ENCODE measurements at places on chromosomes 7 and 10.

- DNase-seq, result peak; percentile 69
These were observed 174.4 kb downstream of the ST7 start for GRCh38 chr7:117127585-117128168.

- DNase-seq, result no peak
These were observed 235.8 kb downstream of the PAXIP1 start for GRCh38 chr7:154767142-154767541.

- DNase-seq, result no peak
These were observed 16.3 kb downstream of the CASD1 start for GRCh38 chr7:94525923-94526322.

DNA sequence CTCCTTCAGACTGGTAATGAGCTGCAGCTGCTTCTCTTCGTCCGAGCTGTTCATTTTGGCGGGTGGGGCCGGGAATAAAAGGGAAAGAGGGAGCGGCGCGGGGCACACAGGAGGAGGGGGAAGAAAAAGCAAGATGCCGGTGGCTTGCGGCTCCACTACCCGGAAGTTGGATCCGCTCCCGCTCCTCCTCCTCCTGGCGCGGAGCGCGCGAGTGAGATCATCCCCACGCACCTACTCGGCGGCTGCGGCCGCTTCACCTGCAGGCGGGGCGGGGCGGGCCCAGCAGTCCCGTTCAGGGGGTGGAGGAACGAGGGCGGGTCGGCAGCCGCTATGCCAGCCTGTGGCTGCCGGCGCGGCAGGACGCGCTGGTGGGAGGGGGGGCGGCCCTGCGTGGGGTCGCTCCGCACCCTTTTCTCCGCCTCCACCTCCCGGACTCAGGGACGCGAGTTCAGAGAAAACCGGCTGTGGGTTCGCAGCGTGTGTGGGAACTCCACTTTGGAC lies at the start of gene SHTN1:
Gene SHTN1, minus strand, starts transcription at position 162 of the 501 bp plus-strand sequence. Its CDS starts 108 bp downstream, at position 54.
- DNase-seq, result peak; percentile 76

GRCh38 chr7:32639122-32639521 lies 143.8 kb downstream of the AVL9 start:
- no peak for DNase-seq

DNA sequence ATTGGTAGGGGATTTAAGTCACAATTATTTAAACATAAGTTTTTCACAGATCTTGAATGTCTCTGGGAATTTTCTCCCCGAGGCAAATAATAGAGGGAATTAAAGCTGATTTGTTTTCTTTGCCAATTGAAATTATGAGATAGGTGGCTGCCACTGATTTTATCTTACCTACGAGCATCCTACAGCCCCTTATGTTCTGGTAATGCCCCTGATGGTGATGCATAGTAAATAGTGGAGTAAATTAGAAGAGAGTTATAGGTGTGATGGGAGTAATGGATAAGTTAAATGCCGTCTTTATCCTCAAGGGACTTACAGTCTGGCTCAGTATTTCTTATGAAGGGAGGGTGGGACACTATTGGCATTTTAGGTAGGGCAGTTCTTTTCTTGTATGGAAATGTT lies 58.1 kb downstream of the HDAC9 start:
- no peak for DNase-seq

DNA sequence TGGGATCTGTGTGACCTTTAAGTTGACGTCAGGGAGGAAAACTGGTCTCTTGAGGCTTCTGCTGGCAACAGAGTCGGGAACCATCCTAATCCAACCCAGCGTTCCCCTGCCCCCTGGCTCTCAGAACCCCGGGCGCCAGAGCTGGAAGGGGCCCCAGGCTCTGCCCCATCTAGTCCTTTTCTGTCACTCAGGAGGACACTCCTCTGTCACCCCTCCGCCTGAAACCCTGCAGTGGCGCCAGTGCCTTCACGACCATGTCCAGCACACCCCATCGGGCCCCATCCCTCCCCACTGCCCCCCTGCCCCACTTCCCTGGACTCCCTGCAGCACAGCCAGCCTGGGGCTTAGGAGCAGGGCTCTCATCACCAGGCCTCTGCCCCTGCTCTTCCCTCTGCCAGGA lies 39.1 kb downstream of the COL13A1 start:
- DNase-seq, result no peak

DNA sequence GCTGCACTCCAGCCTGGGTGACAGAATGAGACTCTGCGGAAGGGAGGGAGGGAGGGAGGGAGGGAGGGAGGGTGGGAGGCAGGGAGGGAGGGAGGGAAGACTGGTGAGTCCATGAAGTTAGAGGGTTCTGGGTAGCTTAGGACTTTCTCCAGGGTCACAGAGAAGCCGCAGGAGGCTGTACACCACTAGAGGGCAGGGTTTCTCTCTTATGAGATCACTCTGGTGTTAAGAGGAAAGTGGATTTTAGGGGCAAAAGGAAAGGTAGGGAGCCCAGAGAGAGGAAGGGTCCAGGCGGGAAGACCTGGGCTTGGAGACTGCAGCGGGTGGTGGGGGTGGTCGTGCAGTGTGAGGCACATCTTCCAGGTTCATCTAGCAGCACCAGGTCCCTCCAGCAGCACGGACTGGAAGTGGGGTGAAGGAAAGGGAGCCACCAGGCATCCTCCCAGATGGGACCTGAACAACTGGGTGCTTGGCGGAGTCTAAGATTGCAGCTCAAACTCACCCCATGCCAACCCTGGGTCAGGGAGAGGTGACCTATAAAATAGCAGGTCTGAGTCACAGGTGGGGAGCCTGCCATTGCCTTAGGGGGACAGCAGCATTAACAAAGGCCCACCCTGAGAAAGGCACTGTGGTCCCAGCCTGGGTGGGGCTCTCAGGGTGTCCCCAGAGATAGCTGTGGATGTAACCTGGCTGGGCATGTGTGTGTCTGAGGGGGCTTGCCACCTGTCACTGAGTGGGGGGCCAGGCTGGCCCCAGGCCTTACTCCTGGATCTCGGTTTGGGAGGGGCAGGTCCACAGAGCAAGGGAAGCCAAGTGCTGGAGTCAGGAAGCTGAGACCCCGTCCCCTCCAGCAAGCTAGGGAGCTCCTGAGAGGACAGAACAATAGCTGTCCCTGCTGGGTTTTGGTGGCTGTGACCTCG lies 48.5 kb upstream of the SLC29A3 start:
- peak; percentile 70 for DNase-seq

DNA sequence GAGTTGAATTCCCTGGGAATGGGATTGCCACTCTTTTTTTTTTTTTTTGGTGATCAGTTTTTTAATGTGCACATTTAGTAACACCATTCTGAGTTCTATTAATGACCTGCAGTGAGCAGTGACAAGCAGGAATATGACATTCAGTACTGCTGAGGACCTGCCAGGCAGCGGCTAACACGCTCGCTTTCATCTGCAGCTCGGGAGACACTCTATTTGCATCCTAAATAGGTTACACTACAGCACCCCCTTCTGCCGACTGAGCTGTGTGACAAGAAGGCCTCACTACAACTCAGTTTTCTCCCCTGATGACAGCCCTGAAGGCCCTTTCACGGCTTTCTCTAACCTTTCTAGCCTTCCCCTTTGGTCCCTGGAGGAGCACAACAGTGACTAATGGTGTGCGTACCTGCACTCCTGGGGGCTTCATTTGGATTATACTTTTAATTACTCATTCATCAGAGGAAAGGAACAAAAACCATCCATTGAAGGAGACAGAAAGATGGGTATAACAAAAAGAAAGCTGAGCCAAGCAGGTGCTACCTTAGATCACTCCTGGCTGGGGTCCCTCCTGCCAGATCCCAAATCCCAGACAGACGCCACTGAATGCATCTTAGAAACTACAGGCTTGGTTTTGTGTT lies 872.4 kb downstream of the LRMDA start:
- DNase-seq, result peak; percentile 67

- DNase-seq, result no peak
These were observed 234.7 kb upstream of the MDFIC start for GRCh38 chr7:114687238-114687637.

DNA sequence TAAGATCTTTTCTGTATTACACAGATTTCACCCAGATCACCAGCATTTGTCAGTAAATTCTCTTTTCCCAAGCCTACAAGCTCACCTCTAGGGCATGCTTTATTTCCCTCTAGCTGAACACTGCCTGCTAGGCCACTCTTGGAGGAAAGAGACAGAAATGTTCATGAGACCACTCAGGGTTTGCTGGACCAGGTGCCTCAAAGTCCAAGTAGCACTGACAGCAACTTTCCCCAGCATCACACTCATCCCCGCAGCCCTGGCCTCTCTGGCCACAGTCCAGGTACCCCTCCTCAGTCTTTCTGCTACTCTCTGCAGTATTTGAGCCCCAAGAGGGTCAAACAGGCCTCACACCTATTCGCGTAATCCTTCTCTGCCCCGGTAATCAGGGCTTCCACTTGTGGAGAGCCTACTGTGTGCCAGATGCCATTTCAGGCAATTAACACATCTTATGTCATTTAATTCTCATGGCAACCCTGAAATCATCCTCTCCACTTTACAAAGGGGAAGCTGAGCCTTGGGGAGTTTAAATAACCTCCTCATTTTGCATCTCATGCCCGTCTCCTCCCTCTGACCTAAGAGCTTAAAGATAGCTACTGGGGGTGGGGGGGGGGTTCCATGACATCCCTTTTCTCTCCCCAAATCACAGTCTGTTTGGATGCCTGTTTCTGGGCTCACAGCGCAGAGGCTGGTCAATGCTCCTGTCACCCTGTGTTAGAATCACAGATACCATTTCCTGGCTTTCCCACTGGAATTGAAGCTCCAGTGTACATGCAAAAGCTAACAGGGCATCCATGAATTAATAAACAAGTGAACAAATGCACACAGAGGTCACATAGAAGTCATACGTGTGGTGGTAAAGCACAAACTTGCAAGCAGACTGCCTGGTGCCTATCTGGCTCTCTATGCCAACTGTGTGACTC lies 88.5 kb downstream of the PRLHR start:
- DNase-seq, result no peak

DNA sequence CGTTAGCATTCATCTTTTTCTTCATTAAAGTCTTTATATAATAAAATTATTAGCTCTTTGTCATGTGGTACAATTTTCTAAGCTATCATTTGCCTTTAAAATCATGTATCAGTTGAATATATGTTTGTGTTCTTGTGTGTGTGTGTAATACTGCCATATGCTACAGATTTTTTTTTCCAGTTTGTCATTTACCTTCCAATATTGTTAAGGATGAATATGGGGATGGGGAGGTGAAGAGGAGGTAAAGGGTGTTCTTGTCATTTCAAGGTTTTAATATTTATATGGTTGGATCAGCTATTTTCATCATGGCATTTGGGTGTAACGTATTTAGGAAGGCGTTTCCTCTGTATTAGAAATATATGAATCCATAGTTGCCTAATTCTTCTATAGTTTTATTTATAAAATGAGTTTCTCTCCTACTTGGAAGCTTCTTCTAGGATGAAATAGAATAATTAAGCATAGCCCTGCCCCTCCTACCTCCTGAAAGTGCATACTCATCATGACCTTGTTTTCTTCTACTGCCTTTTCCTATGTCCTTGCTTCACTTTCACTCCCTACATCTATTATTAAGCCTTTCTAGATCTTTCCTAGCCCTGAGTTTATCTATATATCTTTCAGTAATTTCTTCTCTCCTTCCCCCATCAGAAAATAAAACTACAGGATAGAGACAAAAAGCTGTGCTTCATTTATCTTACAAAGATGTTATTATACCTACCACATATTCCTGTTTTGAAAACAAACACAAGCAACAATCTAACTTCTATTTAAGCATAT lies 25.1 kb downstream of the RAB18 start:
- no peak for DNase-seq

DNA sequence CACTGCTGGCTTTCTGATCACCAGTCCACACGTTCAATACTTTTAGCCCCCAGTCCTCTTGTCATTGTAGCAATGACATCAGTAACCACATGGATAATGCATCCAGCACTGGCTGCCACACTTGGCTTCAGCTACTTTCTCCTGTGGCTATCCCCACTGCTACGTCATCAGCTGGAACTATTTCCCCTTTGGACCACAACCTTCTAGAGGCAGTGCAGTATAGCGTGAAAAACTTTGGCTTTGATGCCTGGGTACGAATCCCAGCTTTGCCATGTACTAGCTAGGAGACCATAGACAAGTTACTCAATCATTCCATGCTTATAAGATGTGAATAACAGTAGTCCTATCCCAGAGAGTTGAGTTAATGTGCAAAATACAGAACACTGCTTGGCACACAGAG lies 63.2 kb downstream of the CCDC3 start:
- DNase-seq, result no peak

DNA sequence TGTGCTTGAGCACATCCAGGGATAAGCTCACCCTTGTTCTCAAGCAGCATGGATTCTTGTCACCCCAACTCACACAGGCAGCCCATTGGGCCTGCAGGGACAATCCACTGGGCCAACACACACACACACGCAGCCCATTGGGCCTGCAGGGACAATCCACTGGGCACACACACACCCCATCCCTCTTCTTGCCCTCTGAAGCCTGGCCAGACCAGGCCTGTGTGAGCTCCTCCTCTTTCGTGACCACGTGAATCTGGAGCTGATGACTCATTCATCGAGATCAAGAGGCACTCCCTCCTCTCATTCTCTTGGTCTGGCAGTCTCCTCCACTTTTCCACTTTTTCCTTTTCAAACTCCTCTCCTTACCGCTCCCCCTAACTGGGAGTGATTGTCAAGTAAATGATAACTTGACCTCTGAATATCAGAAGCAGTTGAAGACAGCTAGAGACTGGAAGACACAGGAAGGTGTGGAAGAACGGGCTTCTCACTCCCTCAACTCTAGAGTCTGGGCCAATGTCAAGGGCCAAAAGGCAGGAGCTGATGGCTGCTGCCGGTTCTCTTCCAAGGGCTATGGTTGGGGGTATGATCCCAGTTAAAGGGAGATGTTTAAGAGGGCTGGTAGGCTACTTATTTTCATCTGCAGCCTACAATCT lies 89.7 kb downstream of the HIPK2 start:
- no peak for DNase-seq

GRCh38 chr10:69479240-69480067 lies 28.2 kb downstream of the TSPAN15 start:
- DNase-seq, result peak; percentile 43

DNA sequence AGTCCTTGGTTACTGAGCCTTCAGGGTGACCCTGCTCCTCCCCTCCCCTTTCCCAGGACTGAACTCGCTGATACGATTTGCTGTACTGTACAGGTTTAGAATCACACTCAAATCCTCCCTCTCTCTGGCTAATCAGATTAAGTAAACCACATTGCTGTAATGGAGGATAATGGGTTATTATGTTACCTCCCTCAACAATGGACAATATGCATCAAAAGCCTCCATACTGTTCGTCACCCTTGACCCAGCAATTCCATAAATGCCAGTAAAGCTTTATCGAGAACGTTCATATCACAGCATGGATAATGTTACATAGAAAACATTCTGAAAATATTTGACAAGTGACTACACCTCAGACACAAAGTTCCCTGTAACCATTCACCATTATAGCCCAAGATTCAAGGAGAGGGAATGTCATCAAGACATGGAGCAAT lies 61.7 kb downstream of the FAM107B start:
- no peak for DNase-seq

DNA sequence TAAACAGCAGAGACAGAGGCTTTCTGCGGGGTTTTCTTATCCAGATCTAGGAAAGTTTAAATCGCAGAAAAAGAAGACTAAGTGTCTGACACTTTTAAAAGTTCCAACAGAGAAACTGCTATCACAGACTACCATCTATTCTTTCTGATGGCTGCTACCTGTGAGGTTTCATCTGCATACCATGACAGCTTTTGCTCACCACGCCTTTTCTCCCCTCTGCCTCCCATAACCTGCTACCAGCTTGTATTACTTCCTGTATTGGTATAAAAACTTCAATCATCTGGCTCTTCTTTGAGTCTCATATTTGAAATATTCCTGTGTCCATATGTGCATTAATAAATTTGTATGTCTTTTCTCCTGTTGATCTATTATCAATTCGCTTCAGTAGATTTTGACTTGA lies 34.1 kb upstream of the RTKN2 start:
- no peak for DNase-seq
